ENCODE measurements at places on chromosomes 5 and 9.

DNA sequence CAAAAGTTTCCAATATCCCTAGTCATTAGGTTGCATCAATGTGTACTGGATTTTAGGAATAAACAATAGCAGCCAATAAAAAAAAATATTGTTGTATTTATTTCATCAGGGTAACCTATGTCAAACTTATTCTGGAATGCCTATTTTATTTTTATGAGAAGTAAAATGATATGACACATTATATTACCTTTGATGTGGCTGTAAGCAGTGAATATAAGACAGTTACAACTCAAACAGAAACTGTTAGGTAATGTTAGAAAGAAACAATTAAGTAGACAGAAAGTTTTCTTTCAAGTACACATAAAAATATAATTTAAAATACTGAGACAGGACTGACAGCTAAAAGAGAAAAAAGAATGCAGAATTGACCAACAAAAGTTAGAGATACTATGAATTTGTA is 65.5 kb downstream of the GNG10 start:
- DNase-seq, result no peak

- DNase-seq, result no peak
Observed at GRCh38 chr9:93948441-93949072, 6.6 kb downstream of the BARX1 start.

- no peak for DNase-seq
Observed at GRCh38 chr5:150513375-150514309, 5.7 kb downstream of the NDST1 start.

DNA sequence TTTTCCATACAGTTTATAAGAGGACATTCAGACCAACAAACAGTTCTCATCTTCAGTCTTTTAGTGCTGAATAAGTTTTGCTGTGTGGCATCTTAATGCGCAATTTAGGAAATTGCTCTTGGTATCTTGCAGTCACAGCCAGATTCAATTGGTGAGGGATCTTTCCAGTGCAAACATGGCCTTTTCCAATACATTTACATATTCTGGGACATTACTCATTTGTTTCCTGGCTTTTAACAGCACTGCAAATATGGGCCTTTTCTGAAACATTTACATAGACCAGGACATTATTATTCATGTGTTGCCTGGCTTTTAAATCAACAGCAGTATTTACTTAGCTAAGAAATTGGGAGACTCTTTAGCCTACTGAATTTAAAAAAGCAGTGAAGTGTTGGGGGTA is 22.7 kb downstream of the ANKRD33B start:
- DNase-seq, result no peak

GRCh38 chr5:119017994-119018393 is 29.6 kb upstream of the DTWD2 start:
- DNase-seq, result no peak

- DNase-seq, result no peak
Observed at GRCh38 chr9:75918909-75919308, 28.4 kb downstream of the PCSK5 start.

DNA sequence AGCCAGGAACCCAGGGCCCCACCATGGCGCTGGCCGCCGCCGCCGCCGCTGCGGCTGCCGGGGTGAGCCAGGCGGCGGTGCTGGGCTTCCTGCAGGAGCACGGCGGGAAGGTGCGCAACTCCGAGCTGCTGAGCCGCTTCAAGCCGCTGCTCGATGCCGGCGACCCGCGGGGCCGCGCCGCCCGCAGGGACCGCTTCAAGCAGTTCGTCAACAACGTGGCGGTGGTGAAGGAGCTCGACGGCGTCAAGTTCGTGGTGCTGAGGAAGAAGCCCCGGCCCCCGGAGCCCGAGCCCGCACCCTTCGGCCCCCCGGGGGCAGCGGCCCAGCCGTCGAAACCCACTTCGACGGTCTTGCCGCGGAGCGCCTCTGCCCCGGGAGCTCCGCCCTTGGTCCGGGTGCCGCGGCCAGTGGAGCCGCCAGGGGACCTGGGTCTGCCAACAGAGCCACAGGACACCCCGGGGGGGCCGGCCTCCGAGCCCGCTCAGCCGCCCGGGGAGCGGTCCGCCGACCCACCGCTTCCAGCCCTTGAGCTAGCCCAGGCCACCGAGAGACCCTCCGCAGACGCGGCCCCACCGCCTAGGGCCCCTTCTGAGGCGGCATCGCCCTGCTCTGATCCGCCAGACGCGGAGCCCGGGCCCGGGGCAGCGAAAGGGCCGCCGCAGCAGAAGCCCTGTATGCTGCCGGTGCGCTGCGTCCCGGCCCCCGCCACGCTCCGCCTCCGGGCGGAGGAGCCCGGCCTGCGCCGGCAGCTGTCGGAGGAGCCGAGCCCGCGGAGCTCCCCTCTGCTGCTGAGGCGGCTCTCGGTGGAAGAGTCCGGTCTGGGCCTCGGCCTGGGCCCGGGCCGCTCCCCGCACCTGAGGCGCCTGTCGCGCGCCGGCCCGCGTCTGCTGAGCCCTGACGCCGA is 749 bp downstream of the SOWAHA start:
- DNase-seq, result no peak

GRCh38 chr5:168481330-168481788 is 4.9 kb upstream of the RARS1 start:
- no peak for DNase-seq

GRCh38 chr5:166507810-166508425 is 1783.5 kb upstream of the WWC1 start:
- DNase-seq, result no peak

- no peak for DNase-seq
Observed at GRCh38 chr5:90968319-90968718, 409.7 kb downstream of the ADGRV1 start.

DNA sequence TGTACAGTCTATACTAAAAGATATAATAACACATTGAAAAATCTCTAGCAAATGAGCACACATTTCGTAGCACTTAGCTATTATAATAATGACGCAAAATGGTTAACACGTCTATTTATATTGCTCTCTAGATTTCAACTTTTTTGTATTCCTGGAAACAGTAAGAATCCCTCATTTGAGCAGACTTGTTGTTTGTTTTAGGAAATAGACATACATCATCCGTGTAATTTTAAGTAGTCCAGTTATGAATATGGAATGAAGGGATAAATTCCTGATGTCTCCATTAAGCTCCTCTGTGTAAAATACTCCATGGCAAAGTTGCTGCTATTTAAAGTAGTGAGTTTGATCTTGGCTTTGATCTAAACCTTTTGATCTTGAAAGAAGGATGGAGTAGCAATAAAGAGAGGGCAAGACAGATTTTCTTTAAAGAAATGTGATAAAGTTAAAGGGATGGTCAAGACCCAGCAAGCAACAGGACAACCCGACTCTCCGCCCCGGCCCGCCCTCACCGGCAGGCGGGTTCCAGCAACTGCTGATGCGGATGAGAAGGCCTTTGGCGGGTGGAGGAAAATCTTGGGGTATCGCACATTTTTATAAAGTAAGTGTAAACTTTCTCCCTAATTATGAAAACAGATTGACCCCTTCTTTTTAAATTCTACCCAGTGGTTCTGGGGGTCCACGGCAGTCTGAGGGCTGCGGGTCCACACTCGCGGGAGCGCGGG is 277.4 kb downstream of the AOPEP start:
- DNase-seq, result no peak

GRCh38 chr5:124341066-124341858 is 405.2 kb downstream of the ZNF608 start:
- DNase-seq, result no peak

GRCh38 chr5:90983148-90983547 is 400.0 kb downstream of the ARRDC3 start:
- no peak for DNase-seq

DNA sequence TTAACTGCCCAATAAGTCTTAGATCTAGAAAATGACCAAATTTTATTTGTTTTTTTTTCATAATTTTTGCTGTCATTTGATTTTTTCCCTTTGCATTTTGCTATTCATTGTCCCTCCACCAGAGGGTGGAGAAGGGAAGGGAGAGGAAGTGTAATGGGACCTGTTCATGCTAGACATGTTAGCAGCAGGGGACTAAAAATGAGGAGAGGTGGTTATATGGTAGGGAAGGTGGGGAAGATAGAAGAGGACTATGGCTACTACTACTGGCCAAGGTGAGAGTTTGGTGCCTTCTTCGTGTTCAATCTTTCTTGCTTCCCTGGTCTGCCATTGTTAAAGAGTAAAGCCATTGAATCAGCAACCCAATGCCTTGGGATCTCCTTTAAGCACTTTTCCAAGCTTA is 6.4 kb downstream of the GRIA1 start:
- no peak for DNase-seq

GRCh38 chr5:8458038-8458383 is 589.1 kb downstream of the MTRR start:
- DNase-seq, result no peak

GRCh38 chr5:16759147-16759773 is 142.5 kb upstream of the RETREG1 start:
- DNase-seq, result no peak

DNA sequence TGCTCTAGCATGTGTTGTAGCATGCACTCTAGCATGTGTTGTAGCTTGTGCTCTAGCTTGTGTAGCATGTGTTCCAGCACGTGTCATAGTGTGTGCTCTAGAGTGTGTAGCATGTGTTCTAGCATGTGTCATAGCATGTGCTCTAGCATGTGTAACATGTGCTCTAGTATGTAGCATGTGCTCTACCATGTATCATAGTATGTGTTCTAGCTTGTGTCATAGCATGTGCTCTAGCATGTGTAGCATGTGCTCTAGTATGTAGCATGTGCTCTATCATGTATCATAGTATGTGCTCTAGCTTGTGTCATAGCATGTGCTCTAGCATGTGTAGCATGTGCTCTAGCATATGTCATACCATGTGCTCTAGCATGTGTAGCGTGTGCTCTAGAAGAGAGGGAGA is 255.3 kb downstream of the ICE1 start:
- no peak for DNase-seq

- peak; percentile 32 for DNase-seq
Observed at GRCh38 chr9:21709464-21710058, 92.9 kb upstream of the MTAP start.

- DNase-seq, result no peak
Observed at GRCh38 chr5:40834391-40834848, 602 bp downstream of the RPL37 start.

DNA sequence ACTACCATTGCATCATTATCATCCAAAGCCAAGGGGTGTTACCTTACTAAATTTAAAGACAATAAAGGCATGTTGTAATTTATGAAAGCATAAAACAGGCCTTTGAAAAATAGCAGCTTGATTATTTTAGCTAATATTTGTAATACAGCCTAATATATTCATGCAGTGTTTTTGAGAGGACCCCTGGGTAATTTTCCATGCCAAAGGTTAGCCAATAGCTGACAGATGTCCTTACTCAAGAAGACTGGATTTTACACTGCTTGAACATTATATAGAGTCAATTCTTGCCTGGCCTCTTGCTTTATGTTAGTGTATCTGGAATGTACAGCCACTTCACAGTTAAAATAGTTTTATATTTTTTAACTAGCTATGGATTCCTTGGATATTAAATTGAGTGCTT is 337.8 kb upstream of the PAPPA start:
- no peak for DNase-seq

GRCh38 chr5:93572608-93573353 is 8.2 kb downstream of the NR2F1-AS1 start:
- no peak for DNase-seq

GRCh38 chr5:138967791-138968448 is 92.8 kb upstream of the LRRTM2 start:
- DNase-seq, result no peak

All from stimulated activated CD4-positive, alpha-beta T cell treated with anti-CD3 and anti-CD28 coated beads, Interleukin-15, amount 100 ng/mL, for 48 hours (primary cell).